HS-5 (cell line): ENCODE measurements at places on chromosomes 5 and 9.
A peak's percentile ranks its signal among the peaks of the same experiment; 100 is the strongest.

GRCh38 chr5:82603033-82603987 is 325.2 kb upstream of the RPS23 start:
- DNase-seq, result no peak

DNA sequence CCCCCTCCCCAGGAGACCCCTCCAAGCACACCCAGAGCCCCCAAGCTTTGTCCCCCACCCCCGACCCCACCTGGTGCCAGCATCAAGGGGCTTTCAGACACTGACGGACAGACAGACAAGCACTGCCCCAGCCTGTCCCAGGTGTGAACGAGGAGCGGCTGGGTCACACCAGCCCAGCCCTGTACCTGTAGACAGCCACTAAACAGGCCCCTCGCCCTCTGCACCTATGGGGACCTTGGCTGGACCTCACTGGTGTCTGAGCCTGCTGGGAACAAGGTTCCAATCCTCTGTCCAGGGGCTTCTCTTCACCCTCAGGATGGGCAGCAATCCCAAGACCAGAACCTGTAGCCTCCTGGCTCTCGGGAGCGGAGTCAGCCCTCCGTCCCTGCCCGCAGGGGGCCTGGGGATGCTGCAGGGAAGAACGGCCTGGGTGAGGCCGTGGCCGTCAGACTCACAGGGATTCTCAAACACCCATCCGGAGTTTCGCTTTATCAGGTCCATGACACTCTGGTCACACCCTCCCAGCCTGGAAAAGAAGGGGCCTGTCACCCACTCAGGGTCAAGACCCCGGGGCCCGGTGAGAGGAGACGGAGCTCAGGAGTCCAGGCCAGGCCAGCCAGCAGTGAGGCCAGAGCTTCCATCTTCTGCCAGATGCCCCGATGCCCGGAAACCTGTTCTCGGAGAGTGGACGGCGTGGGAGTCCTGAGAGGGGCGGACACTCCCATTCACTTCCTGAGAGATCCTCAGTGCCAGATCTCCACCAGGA is 2.8 kb downstream of the LCN6 start:
- no peak for DNase-seq

GRCh38 chr5:173759691-173760090 is 128.5 kb upstream of the CPEB4 start:
- DNase-seq, result no peak

GRCh38 chr5:101796427-101796826 is 499.7 kb downstream of the SLCO4C1 start:
- no peak for DNase-seq

DNA sequence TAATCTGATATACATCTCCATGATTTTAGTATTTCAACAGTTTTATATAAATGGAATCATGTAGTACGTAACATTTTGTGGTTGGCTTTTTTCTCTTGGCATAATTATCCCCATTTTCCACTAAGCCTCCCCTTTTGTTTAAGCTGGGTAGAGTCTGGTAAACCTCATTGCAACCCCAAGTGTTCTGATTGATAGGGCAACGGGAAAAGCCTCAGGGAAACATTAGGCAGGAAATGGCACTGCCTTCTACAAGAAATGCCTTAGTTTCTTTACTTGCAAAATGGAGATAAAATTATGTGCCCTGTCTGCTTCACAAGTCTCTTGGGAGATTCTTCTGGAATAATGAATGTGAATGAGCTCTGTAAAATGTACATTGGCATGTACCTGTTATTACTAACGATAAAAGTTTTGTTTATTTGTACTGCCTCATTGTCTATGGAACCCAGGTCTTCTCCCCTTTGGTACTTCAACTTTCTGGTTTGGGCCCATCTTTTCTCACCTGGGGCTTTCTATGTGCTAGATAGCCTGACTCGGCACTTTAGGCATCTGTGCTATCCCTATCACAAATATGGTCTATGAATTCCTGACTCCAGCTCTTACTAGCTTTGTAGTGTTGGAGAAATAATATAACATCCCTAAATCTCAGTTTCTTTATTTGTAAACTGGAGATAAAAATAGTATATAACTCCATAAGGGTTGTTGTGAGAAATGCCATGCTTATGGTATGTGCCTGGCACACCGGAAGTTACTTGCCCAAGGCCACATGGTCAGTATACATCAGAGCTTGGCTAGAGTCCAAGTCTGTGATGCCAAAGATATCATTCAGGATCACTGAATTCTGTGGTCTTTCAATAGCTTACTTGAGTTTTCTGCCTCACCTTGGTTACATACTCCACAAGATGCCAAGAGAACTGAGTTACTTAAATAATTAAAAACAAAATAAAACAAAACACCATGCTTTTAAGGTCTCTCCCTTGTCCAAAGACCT is 48.2 kb upstream of the ZNF169 start:
- DNase-seq, result no peak

DNA sequence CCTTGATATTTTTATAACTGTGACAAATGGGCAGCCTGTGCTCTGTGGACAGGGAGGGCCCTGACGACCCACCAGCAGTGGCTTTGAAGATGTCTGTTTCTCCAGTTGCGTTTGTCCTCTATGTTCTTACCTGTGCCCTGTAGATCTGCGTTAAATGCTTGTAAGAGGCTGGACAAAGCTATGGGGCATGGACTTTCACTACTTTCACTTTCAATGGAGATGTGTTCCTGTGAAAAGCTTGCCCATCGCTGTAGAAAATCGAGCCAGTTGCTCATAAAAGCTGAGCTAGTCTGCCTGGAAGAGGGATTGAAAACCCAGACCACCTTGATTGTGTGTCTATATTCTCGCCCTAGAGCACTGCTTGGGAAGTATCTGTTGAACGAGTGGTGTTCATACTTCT is 74.1 kb downstream of the PSAT1 start:
- DNase-seq, result no peak

- DNase-seq, result no peak
Observed at GRCh38 chr5:142143878-142144277, 35.3 kb downstream of the NDFIP1 start.

DNA sequence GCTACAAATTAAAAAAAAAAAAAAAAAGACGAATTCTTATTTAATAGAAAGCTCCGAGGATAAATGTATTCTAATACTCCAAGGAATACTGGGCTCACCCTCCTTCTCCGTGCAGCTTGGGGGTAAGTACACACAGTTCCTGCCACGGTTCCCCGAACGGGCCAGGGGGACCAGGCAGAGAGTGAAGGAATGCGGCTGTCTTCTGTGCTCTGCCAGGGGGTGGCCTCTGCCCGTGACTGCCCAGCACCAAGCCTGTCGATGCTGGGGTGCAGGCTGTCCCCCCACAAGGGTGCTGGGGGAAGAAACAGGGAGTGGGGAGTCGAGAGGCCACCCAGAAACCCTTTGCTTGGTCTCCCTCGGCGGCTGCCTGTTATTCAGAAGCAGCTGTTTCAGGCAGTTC is 410.1 kb upstream of the IRX1 start:
- no peak for DNase-seq

DNA sequence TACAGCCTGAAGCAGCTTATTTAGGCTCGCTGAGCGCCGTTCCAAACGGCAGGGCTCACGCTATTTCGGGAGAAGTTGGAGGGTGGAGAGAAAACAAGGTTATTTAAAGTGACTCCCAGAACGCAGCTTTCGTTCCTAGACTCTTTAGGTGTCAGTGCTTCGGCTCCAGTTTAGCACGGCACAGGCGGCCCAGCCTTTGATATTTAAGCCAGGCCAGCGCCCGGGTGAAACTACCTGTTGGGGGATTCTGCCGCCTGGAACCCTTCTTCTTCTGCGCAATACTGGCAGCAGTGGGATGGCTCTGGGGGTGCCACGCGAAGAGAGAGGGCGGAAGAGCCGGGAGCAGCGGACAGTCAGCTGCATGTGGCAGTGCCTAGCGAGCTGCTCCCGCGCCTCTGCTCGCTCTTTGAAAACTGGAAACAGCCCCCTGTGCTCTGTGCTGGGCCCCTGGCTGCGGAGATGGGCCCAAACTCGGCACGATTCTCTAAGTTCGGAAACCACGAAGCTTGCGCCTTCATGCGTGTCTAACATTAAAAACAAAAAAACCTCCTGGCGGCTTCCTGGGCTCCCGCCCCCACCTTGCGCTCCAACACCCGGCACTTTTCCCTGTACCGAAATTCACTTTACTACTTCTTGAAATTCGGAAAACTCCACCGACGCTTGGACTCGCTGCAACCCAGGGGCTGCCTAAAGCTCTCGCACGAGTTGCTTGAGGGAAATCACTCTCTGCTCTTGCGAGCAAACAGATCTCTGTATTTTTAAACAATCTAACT is 34.6 kb upstream of the NFIB start:
- no peak for DNase-seq

DNA sequence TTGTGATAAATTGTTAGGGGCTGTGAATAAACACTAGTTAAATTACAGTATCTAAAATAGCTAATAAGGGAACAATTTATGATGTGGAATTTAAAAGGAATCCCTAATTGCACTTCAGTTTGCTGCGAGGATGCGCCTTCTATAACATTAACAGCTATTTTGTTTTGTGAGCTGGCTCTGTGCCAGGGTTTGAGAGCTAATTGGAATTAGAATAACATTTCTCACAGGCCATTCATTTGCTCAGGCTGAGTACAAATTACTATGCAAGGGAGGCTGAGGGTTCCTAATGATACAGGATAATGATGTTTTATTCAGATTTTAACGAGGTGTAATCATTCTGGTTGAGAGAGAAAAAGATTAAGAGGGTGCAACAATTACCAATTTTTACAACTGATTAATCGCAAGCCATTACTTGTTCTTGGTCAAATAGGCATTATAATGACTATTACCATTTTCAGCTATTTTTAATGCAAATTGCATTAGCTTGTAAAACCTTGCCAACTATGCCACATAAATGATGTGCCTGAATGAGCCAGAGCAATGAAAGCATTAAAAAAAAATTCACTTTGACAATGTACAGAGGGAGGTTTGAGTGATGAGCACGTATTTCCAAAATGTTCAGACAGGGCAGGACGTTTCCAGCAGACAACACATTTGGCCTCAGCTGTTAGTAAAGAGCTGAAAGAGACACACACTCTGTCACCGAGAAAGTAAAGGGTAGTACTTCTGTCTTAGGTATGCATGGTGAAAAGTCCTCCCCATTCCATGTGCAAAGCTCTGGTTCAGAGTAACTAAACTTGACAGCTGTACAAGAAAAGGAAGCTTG is 576.5 kb downstream of the TLE1 start:
- DNase-seq, result no peak

- no peak for DNase-seq
Observed at GRCh38 chr9:135574331-135574730, 12.8 kb downstream of the PAEP start.

- no peak for DNase-seq
Observed at GRCh38 chr5:142421228-142421617, 96.4 kb upstream of the SPRY4 start.

GRCh38 chr5:14922456-14922855 is 50.9 kb upstream of the ANKH start:
- no peak for DNase-seq

DNA sequence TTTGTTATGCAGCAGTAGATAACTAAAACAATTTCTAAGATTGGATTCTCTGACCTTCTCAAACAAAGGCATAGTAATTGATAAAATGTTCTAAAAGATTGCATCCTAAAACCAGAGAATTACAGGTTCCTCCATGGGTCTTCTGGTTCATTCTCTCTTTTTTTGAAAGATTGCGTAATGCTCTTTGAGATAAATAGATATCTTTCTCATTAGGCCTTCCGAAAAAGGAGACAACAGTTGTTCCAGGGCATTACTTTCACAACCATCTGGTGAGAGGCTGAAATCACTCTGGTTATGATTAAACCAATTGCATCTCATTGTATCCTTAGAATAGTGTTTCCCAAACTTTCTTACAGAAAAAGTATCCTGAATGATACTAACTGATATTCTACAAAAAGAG is 174.7 kb upstream of the NREP start:
- no peak for DNase-seq

DNA sequence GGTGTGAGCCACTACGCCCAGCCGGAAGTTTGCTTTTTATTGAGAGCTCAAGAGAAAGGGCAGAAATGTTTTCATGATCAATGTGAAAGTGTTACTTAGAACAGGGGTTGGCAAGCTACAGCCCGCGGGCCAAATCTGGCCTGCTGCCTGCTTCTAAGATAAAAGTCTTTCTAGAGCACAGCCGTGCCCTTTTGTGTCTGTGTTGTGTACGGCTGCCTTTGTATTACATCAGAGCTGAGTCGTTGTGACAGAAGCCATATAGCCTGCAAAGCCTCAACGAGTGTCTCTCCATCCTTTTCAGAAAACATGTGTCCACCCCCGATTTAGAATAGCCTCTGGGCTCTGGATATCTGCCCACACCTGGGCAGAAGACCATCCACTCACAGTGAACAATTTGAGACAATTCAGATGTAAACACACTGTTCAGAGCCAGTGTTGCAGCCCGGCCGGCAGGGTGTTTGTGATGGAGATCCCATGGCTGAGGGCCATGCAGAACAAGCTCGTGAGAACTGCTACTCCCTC is 28.8 kb downstream of the AK8 start:
- no peak for DNase-seq

- no peak for DNase-seq
Observed at GRCh38 chr9:93958819-93959682, 3.9 kb upstream of the BARX1 start.

DNA sequence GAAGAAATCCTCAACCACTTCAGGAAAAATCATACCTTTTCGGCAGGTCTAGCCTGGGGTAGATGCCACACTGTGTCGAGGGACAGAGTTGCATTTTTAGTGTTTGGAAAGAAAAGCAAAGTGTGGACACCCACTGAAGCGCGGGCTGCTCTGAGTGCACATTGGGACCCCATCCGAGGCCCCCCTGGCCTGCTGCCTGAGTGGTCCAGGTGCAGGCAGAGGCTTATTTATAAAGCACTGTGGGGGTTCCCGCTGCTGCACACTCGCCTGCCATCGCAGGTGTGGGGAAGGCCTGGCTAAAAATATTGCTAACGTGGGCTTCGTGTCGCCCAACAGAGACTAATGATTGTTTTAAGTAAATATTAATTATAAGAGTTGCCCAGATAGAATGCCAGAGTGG is 119.4 kb downstream of the CRB2 start:
- DNase-seq, result no peak

DNA sequence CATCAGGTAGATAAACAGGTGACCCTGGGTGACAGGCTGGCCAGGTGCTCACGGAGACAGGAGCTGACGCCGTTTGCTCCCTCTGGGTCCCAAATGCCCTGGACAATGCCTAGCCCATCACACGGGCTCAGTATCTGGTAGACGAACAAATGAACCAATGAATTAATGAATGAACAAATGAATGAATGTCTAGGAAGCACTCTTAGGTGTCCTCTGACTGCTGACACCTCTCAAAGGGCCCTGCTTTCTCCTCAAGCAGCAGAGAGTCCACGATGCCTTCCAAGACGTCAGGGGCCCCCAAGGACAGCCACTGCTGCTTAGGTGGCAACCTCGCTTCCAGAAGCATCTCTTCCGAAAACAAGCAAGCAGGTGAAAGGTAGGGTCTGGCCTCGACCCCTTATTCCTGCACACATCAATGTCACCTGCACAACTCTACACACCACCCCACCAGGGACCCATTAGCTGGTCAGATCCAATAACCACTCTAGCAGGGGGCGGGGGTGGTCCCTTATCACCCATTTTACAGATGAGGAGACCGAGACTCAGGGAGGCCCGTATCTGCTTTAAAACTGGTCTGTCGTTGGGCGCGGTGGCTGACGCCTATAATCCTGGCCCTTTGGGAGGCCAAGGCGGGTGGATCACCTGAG is 45.2 kb downstream of the VAV2 start:
- no peak for DNase-seq

GRCh38 chr5:157574456-157575380 is 857 bp downstream of the ADAM19 start:
- DNase-seq, result no peak

- DNase-seq, result peak; percentile 6
Observed at GRCh38 chr9:16959391-16959790, 88.9 kb upstream of the BNC2 start.
